BJ (cell line): ENCODE measurements at places on chromosomes 1 and 21.

GRCh38 chr21:26550326-26550725, 22.8 kb downstream of the CYYR1 start:
- DNase-seq, result no peak

DNA sequence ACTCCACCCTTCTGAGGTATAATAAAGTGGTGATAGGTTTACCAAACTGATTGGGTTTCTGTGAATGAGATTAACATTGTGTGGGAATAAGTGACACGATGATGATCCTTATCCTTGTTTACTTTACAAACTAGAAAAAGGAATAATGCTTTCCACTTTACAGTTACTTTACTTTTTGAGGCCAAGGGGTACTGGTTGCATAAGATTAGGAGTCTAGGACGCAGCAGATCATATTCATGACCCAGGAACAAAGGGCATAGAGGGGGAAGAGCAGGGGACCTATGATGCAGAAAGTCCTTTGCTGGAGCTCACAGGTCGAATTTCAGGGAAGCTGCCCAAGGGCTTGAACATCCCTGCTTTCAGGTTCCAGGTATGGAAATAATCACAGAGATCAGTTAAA, 20.4 kb downstream of the FGGY start:
- DNase-seq, result no peak

- DNase-seq, result no peak
Observed at GRCh38 chr1:90729504-90730242, 12.6 kb upstream of the BARHL2 start.

DNA sequence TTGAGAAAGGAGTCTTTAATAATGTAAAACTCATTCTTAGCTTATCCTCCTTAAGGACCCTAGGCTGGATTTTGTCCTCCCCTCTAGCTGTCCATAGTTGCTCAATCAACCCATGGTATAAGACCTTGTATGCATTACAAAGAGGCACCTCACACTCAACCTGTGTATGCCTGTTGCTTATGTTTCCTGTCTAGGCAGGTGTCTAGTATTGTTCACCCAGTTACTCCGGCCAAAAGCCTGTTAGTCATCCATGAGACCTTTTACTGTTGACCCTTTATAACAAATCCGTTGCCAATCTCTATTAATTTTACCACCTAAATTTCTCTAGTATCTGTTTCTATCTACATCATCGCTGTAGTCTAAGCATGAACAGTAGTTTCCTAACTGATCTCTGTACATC, 3.7 kb downstream of the LYPLAL1 start:
- no peak for DNase-seq

GRCh38 chr1:174156437-174156836, 2.9 kb upstream of the RABGAP1L start:
- no peak for DNase-seq

DNA sequence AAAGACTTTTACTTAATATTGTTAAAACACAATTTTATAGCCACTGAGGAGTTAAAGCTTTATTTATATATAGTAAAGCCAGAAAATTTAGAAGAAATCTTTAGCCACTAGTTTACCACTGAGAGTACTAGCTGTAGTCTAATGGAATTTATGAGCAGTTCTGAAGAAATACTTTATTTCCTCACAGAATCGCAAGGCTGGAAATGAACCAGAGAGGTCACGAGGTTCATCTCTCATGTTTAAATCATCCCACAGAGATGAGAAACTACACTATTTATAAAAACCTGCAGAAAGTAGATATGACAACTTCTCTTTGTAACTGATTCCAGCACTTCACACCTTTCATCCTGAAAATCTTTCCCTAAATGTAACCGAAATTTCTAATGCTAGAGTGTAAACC, 26.0 kb downstream of the ADGRL4 start:
- DNase-seq, result no peak

- DNase-seq, result no peak
Observed at GRCh38 chr1:7019510-7019909, 234.3 kb downstream of the CAMTA1 start.

- DNase-seq, result peak; percentile 85
Observed at GRCh38 chr1:109090196-109091077, at the start of gene TMEM167B. TSS of gene TMEM167B (plus strand) at chr1:109090764. CDS start at chr1:109090873, 109 bp downstream.

- DNase-seq, result no peak
Observed at GRCh38 chr1:47837866-47838561, 159.2 kb downstream of the TRABD2B start.

- DNase-seq, result no peak
Observed at GRCh38 chr1:209761011-209761635, 5.3 kb downstream of the TRAF3IP3 start.

- no peak for DNase-seq
Observed at GRCh38 chr1:116123837-116124533, 12.8 kb downstream of the MAB21L3 start.

- no peak for DNase-seq
Observed at GRCh38 chr1:171606402-171606941, 15.6 kb upstream of the MYOCOS start.

- DNase-seq, result no peak
Observed at GRCh38 chr1:163248064-163248463, 45.3 kb upstream of the RGS5 start.

DNA sequence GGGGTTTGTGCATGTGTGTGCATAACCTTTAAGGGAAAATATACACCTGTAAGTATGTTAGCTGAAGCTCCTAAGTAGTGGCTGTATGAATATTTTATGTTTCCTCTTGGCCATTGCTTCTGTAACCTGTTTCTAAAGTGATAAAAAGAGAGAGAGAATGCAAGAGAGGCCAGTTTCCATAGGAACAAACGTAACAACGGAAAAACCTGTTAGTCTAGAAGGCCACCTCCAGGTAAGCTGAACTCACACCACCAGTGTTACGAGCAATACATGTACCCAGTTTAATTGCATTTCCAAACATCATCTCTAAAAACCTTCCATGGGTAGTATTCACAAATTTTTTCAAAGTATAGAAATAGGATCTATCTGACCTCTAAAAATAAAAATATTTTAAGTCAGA, 63.1 kb downstream of the PLPPR4 start:
- no peak for DNase-seq

GRCh38 chr1:204094856-204095634, 22.1 kb downstream of the SOX13 start:
- DNase-seq, result no peak

DNA sequence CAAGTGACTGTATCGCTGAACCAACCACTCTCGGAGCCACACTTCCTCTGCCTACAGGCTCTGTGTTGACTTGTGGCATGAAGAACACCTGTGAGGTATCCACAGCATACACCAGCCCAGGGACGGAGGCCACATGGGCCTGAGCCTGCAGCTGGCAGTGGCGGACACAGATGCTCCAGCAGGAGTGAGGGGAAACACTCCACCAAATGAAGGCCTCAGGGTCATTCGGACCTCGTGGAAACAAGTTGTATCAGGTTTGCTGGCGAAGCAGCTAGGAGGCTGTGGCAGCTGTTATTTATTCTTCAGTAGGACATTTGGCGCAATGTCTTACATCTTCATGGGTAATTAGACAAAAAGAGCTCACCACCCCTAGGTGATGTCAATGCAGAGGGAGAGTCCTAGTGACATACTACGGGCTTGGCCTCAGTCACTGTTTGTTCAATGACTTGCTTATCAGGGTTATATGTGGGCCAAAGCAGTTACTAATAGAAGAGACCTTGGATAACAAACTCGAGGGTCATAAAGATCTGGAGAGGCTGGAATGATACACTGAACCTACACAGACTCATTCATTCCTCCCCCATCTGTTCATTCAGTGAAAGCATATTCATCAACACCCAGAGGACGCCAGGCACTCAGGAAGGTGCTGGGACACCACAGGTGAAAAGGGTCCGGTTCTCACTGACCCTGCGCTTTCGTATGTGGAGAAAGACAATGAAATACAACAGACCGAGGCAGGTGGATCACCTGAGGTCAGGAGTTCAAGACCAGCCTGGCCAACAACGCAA, 11.6 kb upstream of the ETS2 start:
- no peak for DNase-seq

- DNase-seq, result no peak
Observed at GRCh38 chr1:88984569-88984968, 7.9 kb downstream of the KYAT3 start.
